ENCODE measurements at places on chromosomes 6 and 20.

GRCh38 chr6:8282380-8282779 lies 153.0 kb downstream of the SLC35B3 start:
- DNase-seq = no peak

- DNase-seq = no peak
Measured at GRCh38 chr6:36314221-36315014, 22.3 kb downstream of the BNIP5 start.

DNA sequence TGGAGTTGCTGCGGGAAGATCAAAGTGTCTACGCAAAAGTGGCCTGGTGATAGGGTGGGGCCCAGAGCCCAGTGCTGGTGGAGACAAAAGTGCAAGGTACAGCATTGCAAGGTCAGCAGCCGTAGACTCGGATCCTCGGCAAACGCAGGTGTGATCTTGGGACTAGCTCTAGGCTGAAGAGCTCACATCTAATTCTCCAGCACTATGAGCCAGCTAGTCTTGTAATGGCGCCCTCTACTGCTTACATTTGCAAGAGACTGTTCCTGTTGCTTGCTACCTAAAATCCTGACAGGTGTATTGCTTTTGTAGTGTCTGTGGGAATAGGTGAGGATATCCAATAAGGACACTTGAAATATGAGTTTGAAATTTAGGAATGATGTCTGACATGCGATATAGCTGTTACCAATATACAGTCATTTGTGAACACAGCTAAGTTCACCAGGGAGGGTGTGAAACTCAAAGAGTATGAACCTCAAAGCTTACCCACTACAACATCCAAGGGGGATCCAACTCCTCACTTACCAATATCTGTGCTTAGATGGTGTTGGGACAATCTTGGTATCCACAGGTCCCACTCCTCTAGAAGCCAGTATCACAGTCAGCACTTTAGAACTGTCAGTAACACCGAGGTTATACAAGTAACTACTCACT lies 58.4 kb downstream of the PDE7B start:
- no peak for DNase-seq

- no peak for DNase-seq
Measured at GRCh38 chr6:125082908-125083683, 70.5 kb upstream of the TPD52L1 start.

- no peak for DNase-seq
Measured at GRCh38 chr6:150560004-150560883, 39.4 kb upstream of the PLEKHG1 start.

GRCh38 chr6:15989397-15989796 lies 139.5 kb upstream of the MYLIP start:
- DNase-seq = no peak

GRCh38 chr6:5562277-5562676 lies 301.0 kb downstream of the FARS2 start:
- DNase-seq = no peak

- no peak for DNase-seq
Measured at GRCh38 chr6:119446115-119446554, 96.6 kb upstream of the MAN1A1 start.

GRCh38 chr6:83047065-83047754 lies 18.4 kb downstream of the UBE3D start:
- DNase-seq = no peak

DNA sequence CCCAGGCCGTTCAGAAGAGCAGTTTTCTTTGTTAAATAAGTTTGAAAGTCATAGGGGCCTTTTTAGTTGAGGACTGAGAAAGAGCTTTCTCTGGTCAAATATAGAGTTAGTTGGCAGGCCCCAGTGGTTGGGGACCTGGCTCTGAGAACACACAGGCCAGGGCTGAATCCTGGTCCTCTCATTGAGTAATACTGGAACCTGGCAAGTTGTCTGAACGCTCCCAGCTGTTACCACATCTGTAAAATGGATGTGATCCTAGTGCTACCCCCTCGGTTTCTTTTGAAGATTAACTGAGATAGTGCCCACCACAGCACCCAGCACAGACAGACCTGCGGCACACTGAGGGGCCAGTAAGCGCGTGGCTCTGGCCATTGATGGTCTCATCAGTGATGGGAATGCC lies 215.5 kb downstream of the ZDHHC14 start:
- DNase-seq = no peak

- DNase-seq = no peak
Measured at GRCh38 chr6:128516514-128516898, 3.9 kb downstream of the PTPRK start.

DNA sequence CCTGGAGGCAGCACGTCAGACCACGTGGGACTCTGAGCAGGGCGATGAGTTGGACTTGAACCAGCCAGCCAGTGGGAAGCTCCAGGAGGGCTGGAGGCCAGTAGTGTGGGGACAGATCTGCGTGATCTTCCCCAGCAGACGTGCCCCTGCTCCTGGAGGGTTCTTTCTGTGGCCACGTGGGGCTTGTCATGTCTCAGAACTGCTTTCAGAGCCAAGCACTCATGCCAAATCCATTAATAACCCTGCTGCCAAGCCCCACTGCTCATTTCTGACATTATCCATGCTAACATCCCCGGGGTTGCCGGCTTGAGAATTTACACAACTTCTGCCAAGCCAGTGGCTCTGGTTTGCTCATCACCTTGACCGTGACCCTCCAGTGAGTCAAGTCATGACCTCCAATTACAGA lies 38.3 kb downstream of the SIRPA start:
- DNase-seq = no peak

- no peak for DNase-seq
Measured at GRCh38 chr6:166032366-166033200, 135.1 kb downstream of the TBXT start.

DNA sequence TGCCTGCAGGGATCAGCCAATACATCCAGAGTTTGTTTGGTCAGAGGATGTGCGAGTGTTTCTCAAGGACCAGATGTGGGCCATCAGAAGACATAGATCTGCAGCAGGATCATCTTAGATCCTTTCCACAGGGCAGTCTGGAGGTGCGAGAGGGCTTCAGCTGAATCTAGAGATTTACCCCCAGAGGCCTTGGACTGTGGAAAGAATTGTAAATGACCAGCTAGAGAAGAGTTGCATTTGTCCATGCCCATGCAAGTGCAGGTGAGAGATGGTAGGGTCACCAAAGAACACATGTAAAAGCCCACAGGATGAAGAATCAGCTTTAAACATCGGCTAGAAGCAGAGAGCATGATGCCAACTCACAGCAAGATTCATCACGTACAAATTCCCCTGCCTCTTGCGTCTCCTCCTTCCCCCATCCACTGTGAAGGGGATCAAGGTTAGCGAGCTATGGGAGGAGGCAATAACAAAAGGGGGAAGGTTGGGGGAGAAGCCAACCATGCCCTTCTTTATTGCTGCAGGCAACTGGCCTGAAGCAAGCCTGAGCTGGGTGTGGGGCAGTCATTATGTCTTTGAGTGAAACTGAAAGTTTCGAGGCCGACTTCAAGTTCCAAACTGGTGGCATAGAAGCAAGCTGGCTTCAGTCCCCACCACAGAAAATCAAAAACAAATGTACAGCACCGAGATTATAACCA lies 83.5 kb downstream of the SCML4 start:
- DNase-seq = no peak

- no peak for DNase-seq
Measured at GRCh38 chr6:153062516-153062915, 60.0 kb upstream of the MTRF1L start.

DNA sequence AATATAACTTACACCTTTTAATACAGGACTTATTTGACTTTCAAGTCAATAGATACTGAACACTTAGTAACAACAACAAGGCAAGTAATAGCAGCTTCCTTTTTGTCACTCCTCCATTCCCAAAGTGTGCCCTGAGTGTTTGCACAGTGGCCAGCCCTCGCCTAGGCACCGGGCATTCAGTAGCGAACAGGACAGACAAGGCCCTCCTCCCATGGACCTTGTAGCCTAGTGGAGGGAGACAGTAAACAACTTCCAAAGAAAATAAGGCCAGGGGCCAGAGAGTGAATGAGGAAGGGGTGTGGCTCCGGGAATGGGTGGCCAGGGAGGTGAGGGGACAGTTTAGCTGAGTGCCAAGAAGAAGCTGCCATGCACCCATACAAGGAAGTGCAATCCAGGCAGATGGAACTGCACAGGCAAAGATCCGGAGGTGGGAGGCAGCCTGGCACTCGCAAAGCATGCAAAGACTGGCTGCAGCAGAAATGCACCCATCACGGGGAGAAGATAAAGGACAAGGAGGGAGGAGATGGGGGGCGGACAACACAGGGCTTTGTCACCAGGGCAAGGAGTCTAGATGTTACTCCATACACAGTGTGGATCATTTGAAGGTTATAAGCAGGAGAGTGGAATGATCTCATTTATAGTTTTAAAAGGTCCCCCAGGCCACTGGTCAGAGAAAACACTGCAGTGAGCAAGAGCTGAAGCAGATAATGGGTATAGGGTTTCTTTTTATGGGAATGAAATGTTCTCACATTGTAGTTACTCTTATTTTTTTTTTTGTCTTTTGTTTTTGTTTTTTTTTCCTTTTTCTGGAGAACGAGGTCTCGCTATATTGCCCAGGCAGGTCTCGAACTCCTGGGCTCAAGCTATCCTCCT lies 32.2 kb downstream of the ATP9A start:
- no peak for DNase-seq

- no peak for DNase-seq
Measured at GRCh38 chr6:52312461-52312860, 27.9 kb upstream of the MCM3 start.

GRCh38 chr6:40956936-40957335 lies 82.1 kb downstream of the UNC5CL start:
- DNase-seq = no peak

- DNase-seq = no peak
Measured at GRCh38 chr6:149990661-149991471, 27.1 kb downstream of the ULBP1 start.

DNA sequence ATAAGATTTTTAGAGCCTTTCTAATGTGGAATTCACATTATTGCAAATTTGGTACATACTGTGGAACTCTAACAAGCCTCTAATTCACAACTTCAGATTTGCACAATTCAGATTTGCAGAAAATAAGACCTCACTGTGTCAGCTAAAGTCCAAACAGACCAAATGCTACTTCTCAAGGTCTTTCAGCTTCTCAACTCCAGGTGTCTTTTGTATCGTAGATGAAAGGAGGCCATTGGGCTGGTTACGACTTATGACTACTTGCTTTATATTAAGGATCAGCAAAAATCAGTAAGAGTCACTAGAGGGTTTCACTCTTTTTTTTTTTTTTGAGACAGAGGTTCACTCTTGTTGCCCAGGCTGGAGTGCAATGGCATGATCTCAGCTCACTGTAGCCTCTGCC lies 37.8 kb downstream of the ZNF217 start:
- no peak for DNase-seq

- no peak for DNase-seq
Measured at GRCh38 chr6:120514544-120514943, 819.7 kb downstream of the TBC1D32 start.

- DNase-seq = no peak
Measured at GRCh38 chr20:57040924-57041323, 225.5 kb downstream of the BMP7 start.

DNA sequence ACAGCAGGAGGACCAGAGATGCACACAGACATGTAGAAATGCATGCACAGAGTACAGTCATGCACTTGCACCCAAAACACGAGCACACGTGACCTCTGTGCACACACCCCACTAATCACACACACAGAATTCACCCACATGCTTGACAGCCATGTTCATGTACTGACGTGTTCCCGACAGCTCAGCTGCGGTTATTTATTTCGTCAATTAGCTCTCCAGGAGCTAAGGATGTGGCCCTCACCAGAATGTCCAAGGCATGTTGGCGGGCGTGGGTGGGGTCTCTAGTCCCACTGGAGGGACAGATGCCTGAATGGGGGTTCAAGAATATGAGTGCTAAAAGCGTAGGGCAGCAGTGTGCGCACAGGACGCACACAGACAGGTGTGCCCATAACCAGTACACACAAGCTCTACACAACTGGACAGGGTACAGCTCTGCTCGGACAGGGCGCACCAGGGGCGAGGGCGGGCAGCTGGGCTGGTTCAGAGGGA lies 571 bp upstream of the PRPF6 start:
- DNase-seq = no peak

GRCh38 chr20:49880177-49880576 lies 35.2 kb downstream of the SPATA2 start:
- no peak for DNase-seq

GRCh38 chr6:71444222-71444621 lies 155.6 kb downstream of the OGFRL1 start:
- no peak for DNase-seq

DNA sequence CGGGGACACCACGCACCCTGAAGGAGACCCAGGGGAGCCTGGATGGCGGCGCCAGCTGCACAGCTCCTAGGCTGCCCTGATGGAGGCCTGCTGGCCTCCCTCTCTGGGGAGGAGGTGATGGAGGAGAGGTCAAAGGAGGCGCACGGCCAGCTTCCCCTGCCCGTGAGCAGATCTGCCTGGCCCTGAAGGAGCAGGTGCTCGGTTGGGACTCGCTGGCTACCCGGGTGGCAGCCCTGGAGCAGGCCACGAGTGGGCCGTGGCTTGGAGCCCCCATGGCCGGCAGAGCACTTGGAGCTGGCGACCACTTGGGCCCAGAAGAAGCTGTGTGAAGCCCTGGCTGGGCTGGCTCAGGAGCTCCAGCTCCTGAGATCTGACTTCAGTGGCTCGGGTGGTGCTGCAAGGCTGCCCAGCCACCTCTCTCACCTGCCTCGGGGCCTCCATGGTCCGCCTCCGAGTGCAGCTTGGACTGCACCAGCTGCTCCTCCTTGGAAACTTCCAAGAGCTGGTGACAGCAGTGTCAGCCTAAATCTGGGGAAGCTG lies 7.5 kb upstream of the RAET1E start:
- no peak for DNase-seq

GRCh38 chr6:46989398-46989797 lies 52.7 kb downstream of the ADGRF1 start:
- DNase-seq = no peak

DNA sequence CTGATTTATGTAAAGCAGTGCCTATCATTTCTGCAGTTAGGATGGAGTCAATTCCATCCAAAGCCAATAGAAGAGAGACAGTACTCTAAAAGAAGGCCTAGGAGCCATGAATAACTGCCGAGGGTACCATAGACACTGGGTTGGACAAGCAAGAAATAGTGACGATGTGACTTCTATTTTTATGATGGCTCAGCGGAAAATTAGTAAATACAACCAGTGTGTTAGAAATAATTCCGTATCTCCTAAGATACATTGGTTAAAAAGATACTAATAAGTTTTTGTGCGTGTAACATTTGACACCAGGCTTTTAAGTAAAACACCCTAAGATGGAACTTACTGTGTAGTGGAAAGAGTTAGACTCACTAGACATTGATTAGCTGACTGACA lies 45.6 kb upstream of the MOXD1 start:
- no peak for DNase-seq

DNA sequence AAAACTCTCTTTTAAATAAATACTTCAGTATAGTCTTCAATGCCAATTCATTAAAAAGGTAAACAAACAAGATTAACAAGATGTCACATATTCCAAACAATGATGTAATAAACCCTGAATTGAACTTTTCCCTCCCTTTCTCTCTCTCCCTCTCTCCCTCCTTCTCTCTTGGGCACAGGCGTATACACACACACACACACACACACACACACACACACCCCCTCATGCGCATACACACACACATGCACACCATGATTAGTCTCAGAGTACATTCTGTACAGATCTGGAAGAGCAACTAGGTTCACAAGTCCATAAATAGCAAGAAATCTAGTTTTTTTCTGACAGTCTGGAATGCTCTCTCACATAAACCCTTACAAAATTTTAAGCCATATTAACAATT lies 128.3 kb downstream of the DST start:
- no peak for DNase-seq

Data from left renal cortex interstitium (tissue), 4 donors.